SW480 (cell line): ENCODE measurements at places on chromosomes 2 and 18.
A peak's percentile ranks its signal among the peaks of the same experiment; 100 is the strongest.

GRCh38 chr18:75238100-75238499 lies 27.5 kb downstream of the TSHZ1 start:
- DNase-seq: no peak

- no peak for DNase-seq
Measured at GRCh38 chr2:119732601-119733164, 27.0 kb upstream of the PTPN4 start.

DNA sequence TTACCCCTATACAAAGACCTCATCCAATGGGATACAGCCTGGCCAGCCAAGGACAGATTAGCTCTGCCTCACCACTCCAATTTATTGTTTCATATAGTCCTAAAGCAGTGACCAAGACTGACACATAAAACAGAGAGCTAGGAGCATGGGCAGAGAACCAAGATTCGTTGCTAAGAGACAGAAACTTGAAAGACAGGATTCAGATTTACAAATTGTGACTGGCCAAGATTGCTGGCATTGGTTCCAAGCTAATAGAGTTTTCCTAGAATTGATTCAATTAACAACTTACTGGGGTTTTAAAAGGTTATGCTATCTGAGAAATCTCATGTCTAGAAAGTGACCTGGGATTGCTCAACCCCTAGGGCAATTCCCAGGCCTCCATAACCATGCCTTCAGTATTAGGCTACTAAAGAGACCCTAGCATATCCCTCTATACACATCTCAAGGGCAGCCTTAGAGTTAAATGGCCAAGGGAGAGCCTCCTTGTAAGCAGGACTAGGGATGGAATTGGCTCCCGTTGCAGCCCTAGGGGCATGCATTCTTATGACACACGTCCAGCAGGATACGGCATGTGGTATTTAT lies 75.6 kb downstream of the ICOS start:
- no peak for DNase-seq

GRCh38 chr18:41197967-41198366 lies 757.1 kb upstream of the PIK3C3 start:
- DNase-seq: no peak

- DNase-seq: no peak
Measured at GRCh38 chr2:150474326-150475074, 13.0 kb downstream of the RND3 start.

DNA sequence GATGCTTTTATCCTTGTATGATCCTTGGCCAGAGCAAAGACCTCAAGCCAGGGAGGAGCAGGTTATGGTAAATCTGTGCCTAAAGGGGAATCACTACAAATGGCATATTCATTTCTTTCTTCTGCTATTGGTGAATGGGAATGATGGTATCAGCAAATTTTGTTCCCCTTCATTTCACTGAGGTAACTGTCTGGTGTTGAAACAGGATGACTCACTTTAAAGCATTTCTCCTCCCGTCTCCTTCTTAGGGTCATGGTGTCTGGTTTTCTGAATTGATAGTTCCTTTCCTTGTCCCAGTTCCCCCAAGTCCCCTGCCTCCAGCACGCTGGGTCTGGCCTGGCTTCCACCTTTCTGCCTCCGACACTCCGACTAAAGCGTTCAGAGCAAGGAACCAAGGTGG lies 109.2 kb downstream of the MREG start:
- no peak for DNase-seq

- DNase-seq: no peak
Measured at GRCh38 chr2:201880579-201880978, 74.2 kb downstream of the CDK15 start.

DNA sequence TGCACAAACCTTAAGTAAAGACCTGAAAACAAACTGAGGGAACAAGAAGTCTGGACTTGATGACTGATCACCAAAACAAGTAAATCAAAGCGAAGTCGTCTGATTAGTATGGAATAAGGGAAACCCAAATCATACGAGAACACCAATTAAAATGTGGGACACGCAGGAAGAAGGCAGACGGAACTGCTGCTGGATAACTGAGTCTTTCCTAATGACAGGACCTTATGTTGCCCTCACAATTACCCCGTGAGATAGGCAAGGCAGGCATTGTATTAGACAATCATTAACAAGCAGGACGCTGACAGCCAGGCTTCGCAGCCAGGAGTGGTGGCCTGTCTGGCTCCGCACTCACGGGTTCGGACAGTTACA lies 614 bp upstream of the COQ10B start:
- no peak for DNase-seq

DNA sequence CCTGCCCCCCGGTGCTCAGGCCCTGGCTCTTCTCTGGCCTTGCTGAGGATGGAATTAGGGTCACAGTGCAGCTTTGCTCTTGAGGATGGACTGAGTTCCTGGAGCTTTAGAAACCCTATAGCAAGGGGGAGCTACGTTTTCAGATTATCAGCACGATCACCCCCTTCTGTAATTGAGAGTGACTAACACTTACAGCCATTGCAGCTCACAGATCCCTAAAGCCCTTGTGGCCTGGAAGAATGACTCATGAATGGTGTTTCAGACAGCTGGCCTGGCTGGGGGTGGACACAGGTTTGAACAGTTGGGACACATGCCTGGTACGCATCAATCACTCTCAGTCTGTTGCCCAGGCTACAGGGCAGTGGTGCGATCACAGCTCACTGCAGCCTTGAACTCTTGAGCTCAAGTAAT lies 79.7 kb upstream of the IGFBP5 start:
- DNase-seq: peak; percentile 84

DNA sequence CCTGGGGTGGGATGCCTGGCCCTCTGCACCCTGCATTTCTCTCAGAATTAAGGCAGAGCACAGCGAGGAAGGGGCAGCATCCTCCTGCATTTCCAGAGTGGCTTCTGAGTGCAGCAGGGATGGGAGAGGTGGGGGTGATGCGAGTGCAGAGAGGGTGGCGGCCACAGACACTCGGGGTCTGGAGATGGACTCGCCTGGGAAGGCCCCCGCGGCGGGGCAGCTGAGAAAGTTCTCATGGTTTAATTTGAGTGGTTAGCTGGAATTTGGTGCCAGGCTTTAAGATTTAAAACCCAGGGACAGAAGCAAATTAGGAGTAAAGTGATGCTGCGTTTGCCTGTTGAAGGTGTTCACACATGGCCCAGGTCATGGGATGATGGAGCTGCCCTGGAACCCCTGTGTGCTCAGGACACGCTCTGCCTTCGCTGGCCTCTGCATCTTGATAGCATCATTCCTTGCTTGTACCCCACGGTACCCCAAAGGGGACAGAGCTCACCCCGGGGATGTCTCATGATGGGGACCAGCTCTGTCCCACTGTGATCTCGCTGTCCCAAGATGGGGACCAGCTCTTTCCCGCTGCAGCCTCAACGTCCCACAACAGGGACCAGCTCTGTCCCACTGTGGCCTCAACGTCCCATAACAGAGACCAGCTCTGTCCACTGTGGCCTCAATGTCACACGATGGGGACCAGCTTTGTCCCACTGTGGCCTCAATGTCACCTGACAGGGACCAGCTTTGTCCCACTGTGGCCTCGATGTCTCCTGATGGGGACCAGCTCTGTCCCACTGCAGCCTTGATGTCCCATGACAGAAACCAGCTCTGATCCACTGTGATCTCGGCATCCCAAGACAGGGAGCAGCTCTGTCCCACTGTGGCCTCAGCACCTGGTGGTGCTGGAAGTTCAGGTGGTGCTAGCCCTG lies 27.5 kb downstream of the TMEM18 start:
- DNase-seq: no peak

DNA sequence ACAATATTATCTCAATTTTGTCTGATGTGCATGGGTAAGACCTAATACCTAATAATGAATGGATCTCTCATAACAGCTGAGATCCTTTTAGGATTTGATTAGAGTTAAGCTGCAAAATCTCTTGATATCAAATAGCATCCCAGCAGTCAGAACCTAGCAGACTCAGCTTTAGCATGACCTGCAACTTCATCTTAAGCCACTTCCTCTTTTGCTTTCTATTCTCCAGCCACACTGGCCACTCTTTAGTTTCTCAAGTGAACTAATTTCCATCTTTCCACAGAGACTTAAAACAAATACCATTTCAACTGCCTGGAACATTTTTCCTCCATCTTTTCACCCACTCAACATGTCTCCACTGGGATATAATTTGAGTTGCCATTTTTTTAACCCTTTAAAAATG lies 1251.6 kb upstream of the ZEB2 start:
- DNase-seq: no peak

GRCh38 chr2:181041661-181042060 lies 61.3 kb downstream of the UBE2E3 start:
- DNase-seq: no peak

DNA sequence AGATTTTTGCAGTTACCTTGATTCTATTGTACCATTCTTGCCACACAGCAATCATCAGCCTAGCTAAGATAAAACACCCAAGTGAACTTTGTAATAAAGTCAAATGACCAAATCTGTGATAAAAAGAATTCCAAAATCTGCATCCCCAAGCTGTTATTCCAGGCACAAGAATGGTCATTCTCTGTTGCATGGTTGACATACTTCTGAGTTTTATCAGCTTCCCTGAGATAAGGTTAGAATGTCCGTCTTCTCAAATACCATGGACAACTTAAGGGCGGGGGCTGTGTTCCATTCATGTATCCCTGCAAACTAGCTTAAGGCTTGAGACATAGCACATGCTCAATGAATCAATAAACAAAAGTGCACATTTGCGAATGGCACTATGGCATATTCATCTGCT lies 8.1 kb upstream of the BMP10 start:
- no peak for DNase-seq

DNA sequence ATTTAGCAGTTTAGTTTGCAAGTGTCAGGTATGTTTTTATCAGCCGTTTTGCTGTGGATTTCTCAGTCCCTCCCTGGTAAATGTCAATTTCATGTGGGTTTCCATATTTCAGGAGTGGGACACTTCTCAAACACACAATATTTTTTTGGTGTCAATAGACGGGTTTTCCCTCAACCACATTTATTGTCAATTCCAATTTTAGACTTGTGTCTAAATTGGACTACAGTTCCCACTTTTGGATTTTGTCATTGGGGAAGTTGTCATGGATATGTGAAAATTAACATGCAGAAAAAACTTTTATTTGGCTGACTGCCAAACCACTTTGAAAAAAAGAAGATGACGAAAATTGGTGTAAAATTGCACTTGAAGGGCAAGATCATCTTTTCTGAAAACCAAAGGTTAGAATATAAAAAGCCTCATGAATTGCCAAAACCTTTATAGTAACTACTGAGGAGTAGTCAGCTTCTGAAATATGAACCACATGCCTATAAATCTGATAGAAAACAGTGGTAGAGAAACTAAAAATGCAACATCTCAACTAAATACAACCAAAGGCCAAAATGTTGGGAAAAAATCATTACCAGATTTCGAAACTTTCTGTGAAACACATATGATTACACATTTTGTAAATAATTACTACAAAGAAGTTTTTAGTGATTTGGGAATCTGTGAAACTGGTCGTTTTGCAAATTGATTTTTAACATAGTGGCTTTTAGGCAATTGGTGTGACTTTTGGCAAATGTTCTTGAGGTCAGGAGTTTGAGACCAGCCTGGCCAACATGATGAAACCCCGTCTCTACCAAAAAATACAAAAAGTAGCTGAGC lies 106.4 kb downstream of the BCL2L11 start:
- DNase-seq: no peak

DNA sequence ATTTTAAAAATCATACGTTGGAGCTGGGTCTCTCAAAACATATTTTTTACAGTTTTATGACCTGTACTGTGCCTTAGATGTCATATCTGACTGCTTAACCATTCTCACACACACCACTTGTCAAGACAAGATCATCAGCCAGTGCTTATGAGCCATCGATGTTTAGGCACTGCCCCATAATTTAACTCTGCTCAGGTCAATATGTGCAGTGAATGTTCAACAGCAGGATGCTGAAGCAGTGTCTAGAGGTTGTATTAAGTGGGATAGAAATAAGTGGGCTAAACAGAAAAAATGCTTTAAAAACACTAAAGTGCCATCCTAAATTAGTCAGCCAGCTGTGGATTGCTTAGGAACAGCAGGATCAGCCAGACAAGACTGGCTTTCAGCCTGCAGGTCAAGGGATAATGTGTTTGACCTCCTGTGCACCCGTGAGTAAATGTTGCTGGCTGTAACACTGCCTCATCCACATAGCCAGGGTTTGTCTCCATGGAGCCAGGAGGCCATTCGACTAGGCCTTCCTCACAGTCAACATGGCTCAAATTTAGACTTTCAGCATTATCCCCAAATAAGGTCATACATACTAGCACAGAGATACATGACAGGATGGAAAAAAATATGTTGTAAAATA lies 139.0 kb upstream of the NXPH2 start:
- no peak for DNase-seq

DNA sequence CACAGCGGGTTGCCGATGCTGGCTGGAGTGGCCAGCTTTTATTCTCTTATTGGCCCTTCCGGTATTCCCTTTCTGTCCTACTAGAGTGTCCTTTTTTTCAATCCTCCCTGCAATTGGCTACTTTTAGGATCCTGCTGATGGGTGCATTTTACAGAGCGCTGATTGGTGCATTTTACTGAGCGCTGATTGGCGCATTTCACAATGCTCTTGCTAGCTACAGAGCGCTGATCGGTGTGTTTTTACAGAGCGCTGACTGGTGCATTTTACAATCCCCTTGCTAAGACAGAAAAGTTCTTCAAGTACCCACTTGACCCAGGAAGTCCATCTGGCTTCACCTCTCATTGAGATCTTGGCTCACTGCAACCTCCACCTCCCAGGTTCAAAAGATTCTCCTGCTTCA lies 44.4 kb upstream of the SPRED2 start:
- no peak for DNase-seq

- no peak for DNase-seq
Measured at GRCh38 chr2:42931818-42932195, 139.4 kb upstream of the HAAO start.

DNA sequence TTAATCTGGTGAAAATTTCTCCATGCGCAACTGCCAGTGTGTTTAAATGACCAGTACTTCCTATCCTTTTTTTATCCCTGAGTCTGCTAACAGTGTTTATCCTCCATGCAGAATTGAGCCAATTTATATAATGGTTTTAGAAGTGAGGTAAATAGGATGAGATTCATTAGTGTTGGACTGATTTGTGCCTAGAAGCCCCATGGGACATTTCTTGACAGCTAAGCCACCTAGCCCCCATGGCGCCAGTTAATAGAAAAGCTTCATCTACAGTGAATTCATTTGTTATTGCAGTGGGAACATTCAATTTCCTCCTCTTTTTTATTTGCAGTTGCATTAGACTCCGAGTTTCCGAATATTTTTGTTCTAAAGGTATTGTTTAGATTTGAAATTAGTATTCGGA lies 175.6 kb downstream of the ARL6IP6 start:
- DNase-seq: no peak

GRCh38 chr2:96883306-96883705 lies 13.4 kb upstream of the SEMA4C start:
- no peak for DNase-seq

- DNase-seq: no peak
Measured at GRCh38 chr2:121567957-121568409, 37.3 kb downstream of the RNU4ATAC start.

GRCh38 chr2:189163889-189164288 lies 15.7 kb downstream of the COL5A2 start:
- DNase-seq: no peak

- DNase-seq: no peak
Measured at GRCh38 chr18:32081881-32082280, 9.8 kb upstream of the RNF138 start.

- no peak for DNase-seq
Measured at GRCh38 chr18:45877403-45877802, 51.9 kb downstream of the SIGLEC15 start.
